ENCODE measurements at places on chromosomes 5 and 9.

GRCh38 chr9:108586471-108587139 lies 269.2 kb downstream of the ACTL7B start:
- no peak for DNase-seq

DNA sequence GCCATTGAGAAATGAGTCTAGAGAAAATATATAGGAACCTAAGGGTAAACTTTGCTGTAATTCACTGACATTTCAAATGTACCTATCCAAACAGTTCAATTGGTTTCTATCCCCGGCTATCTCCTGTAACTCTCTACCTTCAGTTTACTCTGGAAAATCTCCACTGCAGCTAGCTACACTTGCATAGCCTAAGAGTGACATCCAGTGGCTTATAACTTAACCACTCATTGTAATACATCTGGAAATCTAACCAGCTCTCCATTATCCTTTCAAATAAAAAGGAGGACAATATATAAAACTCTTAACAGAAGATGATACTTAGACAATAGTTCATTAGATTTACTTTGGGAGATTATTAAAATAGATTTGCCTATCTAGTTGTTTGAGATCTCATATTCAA lies 35.3 kb upstream of the SPDL1 start:
- no peak for DNase-seq

- DNase-seq, result no peak
These were observed 180.5 kb downstream of the FBXL7 start for GRCh38 chr5:15680455-15680854.

DNA sequence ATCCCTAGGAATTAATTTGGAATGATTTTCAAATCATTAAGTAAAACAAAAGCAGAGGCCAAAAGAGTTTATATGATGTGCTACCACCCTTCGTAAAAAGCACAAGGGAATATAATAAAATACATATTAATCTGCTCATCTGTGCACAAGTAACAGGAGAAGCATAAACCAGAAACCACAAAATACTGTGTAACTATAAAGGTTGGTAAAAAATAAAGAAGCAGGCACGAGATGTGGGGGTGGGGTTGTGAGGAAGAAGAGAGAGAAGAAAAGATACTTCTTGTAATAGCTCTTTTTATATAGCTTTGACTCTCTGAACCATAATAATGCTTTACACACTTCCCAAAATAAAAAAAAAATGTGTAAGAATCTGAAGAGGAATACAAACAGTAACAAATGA lies 214.9 kb upstream of the EFNA5 start:
- DNase-seq, result no peak

DNA sequence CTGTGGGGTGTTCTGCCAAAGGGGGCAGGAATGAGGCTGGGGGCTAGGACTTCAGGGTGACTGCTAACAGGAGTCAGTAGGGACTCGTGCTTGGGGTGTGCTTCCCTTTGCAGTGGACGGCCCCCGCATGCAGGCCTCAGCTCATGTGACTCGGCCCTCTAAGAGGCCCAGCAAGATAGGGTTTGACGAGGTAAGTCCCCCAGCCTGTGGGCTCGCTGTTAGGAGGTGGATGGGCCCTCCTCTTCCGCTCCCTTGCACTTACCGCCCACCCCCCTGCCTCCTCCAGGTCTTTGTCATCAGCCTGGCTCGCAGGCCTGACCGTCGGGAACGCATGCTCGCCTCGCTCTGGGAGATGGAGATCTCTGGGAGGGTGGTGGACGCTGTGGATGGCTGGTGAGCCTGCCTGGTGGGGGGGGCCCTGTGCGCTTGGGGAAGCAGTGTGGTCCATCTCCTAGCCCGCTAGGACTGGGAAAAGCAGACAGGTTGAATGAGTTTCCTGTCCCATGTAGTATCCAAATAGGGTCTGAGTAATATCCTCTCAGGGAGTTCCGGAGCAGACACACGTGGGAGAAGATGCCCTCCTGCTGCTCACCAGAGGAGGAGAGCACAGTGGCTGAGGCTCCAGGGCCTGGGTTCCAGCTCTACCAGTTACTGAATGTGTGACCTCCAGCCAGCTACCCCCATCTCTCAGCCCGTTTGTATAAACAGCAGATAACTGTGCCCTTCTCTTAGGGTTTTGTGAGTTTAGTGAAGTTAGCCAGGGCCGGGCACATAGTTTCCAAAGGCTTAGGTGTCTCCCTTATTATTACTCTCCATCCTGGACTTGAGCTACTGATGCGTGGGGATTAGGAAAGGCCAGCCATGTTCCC lies 8.2 kb downstream of the CERCAM start:
- peak; percentile 36 for DNase-seq

DNA sequence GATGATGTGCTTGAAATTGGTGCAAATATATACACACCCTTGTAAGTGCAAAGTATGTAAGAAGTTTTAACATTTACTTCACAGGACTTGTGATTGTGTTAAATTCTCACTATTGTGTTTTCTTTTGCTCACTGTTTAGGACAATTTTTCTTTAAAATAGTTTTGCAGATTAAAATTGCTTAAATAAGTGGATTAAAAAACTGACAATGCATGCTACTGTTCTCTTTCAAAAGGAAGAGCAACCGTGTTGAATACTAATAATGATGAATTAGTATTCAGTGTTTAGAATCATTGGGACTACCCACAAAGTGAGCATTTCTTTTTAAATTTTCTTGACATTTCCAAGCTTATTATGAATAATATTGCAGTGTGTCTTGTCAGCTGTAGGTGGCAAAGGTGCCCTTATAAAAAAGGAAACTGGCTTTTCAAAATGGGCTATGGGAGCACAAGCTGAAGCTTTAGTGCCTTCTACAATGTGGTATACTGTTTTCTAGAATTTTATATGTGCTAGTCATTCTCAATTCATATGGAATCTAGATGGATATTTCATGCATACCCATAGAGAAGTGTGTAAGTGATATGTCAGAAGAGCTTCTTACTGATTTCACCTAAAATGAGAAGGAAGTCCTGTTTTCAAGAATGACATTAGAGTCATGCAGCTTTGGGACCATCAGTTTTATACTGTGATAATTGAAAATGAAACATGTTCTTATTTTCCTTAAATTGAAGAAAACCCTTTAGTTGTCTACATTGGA lies 35.4 kb downstream of the SREK1 start:
- no peak for DNase-seq

DNA sequence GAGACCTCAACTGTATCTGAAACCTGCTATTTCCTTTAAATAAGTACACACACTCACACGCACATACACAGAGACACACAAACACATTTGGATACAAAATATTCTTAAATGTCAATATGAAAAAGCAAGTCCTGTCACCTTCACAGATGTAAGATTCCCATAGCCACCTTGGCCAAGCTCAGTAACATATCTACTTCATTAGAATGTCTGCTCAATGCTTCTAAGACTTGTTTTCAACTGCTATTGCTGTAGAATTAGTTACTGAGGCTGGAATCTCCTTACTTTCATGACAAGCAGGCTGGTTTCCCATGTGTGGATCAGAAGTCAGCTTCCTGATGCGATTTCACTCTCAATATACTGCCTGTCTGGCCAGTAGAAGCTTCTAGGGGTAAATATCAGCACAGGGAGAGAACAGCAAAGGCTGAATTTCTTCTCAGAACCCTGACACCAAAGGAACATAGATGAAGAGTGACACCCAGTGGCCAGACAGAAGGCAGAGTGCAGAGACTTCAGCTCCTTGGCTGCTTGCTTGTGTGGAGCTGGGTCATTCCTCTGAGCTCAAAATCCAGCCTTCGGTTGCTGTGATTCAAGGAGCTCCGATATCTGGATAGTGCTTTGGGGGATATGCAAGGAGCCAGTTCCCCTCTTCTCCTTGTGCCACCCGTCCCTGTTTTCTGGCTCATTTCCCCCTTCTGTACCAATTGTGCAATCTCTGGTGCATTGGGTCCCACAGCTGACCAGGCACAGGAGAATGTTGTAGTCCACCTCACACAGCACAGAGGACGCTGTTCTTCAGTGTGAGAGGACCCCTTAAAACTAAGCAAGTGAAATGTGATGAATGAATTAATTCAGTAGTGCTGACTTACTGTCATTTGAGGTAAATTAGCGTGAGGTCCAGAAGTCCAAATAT lies 26.6 kb upstream of the ABLIM3 start:
- DNase-seq, result peak; percentile 85

GRCh38 chr9:133684121-133684935 lies 48.2 kb downstream of the DBH start:
- DNase-seq, result no peak

GRCh38 chr5:8765886-8766285 lies 780.0 kb downstream of the SEMA5A start:
- no peak for DNase-seq

GRCh38 chr9:82273121-82273520 lies 284.5 kb downstream of the SPATA31D1 start:
- no peak for DNase-seq

DNA sequence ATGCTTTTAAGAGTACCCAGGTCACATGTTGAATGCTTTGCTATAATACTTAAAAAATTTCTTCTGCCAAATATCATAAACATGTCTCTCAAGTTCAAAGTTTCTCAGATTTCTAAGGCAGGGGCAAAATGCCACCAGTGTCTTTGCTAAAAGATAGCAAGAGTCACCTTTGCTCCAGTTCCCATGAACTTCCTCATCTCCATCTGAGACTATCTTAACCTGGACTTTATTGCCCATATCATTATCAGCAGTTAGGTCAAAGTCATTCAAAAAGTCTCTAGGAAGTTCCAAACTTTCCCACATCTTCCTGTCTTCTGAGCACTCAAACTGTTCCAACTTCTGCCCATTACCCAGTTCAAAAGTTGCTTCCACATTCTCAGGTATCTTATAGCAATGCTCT lies 307.6 kb upstream of the TNC start:
- DNase-seq, result no peak

DNA sequence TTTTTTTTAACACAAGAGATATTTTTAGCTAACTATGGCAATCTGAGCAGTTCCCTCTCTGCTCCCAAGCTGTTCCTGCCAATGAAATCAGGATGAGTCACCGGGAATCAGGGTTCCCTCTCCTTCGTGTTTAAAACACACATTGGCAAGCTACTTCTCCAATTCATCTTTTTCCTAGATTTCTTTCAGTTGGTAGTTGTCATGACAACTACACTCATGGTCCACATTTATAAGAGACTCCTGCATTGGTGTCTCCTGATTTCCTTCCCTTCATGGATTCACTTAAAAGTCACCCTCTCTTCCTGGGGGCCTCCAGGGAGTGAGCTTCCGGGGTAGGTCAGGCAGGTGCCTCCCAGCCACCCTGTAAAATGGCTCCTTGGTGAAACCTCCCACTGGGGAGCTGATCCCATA lies 72.3 kb upstream of the NIPAL4 start:
- DNase-seq, result no peak

DNA sequence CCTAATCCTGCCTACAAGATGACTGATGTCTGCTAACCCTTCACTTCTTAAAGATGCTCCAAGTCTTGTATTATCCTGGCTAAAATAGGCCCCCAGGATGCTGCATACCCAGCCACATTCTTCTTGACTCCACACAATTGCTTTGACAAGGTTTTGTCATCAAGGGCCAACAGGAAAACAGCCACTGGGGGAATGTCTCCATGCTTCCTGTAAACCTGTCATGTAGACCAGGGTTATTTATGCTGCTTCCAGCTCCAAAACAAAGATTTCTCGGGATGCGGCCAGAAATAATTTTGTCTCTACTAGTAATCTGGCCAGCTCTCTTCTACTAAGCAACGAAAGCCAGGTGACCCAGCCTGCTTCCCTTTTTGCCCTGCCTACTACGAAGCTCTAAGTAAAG lies 53.8 kb downstream of the SHB start:
- peak; percentile 64 for DNase-seq

DNA sequence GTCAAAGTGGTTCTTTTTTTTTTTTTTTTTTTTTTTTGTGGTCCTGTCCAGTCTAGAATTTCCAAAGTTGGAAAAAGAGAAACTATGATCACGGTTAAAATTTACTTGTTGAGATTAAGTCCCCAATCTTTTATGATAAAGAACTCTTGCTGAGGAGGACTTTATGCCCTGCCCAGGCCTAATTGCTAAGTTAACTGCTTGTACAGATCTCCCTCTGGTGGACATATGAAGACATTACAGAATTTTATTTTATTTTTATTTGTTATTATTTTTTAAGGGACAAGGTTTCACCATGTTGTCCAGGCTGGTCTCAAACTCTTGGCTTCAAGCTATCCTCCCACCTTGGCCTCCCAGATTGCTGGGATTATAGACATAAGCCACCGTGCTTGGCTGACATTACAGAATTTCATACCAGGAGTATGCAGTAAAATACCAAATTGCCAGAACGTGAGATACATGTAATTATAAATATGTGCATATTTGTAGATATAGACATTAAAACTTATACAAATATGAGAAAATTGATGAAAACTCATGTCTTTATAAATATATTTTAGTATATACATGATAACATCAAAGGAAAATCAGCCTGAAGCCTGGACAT lies 91.2 kb downstream of the RFK start:
- no peak for DNase-seq

DNA sequence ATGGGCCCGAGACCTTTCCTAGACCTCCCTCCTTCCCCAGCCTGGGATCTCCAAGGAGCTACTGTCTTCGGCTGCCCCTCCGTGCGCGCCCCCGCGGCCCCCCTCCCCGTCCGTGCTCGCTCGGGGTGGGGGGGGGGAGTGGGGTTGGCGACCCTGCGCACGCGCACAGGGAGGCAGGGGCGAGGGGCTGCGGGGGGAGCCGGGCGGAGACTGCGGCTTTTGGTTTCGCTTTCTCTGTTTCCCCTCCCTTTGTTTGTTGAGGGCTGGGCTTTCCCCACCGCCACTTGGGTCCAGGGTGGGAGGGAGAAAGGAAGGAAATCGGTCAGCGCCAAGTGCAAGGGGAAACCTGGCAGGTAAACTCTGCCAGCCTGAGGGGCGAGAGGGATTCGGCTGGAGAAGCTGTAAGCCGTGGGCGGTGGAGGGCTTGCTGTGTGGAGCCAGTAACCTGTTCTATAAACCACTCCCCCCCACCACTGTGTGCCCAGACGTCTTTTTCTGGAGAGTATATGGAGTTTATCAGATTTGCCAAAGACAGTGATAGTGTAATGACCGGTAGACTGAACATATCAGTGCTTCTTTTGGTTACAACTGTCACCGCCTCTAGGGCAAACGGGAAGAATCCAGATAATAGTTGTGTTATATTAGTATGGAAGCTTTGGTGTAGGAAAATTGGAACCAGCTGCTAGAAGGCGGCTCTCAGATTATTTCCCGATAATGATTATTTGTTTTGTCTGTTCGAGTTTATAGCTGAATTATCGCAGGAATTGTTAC lies 684 bp downstream of the DNAJA1 start:
- peak; percentile 78 for DNase-seq

GRCh38 chr5:59684388-59685190 lies 208.9 kb downstream of the PDE4D start:
- DNase-seq, result no peak

GRCh38 chr9:116355153-116355921 lies 201.7 kb downstream of the PAPPA start:
- peak; percentile 30 for DNase-seq
